ENCODE measurements at places on chromosomes 3 and 15. TPM values are rescaled to one million over a fixed set of nuclear protein-coding genes. Genes with fewer than 3 reads are reported as not detected.

GRCh38 chr3:13610006-13610570 is 61.2 kb downstream of the FBLN2 start:
- DNase-seq: no peak
- peaks cover 14% of the 10 kb centered on the region for H3K36me3 ChIP-seq
- no peaks in the 10 kb centered on the region for H3K4me1 ChIP-seq
- no peak overlapping the region for H3K27ac ChIP-seq

- no peak overlapping the region for H3K27ac ChIP-seq
- no peaks in the 10 kb centered on the region for H3K36me3 ChIP-seq
- peaks cover 12% of the 10 kb centered on the region for H3K27me3 ChIP-seq
- no peak for DNase-seq
Observed at GRCh38 chr15:69804786-69805185, 292.9 kb downstream of the TLE3 start.

Gene CCR5
- 0.55 TPM for total RNA-seq

DNA sequence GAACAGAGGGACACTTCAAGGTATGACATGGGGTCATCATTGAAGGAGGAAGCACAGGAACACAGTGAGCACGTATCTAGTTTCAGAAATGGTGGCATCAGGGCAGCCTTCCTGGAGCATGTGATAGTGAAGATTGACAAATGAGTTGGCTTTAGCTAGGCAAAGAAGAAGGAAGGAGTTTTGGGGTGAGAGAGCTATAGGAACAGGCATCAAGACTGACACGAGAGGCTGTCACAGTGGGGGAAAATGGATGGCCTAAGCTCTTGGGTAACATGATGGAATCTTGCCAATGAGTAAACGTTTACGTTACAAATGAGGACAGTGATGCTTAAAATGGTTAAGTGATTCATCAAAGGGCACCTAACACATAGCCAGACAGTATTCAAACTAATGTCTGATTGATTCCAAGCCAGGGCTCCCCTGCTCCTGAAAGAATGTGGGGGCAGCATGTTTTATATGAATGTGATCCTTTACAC is 23.1 kb upstream of the GPR171 start:
- DNase-seq: no peak
- H3K4me1 ChIP-seq: peaks cover 34% of the 10 kb centered on the region
- H3K27ac ChIP-seq: no peak overlapping the region
- H3K36me3 ChIP-seq: no peaks in the 10 kb centered on the region

GRCh38 chr3:140500473-140500872 is 177.4 kb upstream of the TRIM42 start:
- no peak for DNase-seq
- H3K4me3 ChIP-seq: no peak overlapping the region
- no peaks in the 10 kb centered on the region for H3K36me3 ChIP-seq

- H3K4me3 ChIP-seq: no peak overlapping the region
- H3K4me1 ChIP-seq: peaks cover 24% of the 10 kb centered on the region
- no peak overlapping the region for H3K27ac ChIP-seq
- DNase-seq: no peak
Observed at GRCh38 chr3:129592381-129593131, 13.9 kb downstream of the PLXND1 start.

DNA sequence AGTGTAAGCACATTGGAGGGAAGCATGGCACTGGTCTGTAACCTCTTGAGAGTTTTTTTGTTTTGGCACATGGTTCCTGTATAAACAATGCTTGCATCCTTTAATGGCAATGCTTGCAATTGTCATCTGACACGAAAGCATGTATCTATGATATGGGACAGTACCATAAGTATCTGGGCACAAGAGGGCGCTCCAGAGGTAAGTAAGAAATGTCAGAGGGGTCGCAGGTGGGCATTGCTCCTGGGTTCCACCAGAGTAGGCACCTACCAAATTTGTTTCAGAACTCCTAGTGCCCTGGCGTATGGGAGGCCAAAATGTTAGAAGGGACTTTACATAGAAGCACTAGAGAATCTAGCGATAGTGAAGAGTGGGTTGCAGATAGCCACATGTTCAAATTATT is 58.7 kb upstream of the BCHE start:
- no peaks in the 10 kb centered on the region for H3K4me1 ChIP-seq
- DNase-seq: no peak
- no peaks in the 10 kb centered on the region for H3K27me3 ChIP-seq
- no peak overlapping the region for H3K27ac ChIP-seq
- H3K4me3 ChIP-seq: no peak overlapping the region
- no peaks in the 10 kb centered on the region for H3K36me3 ChIP-seq

Gene HTR3E
- total RNA-seq: not detected

GRCh38 chr15:92624401-92624991 is 31.1 kb downstream of the FAM174B start:
- H3K27ac ChIP-seq: no peak overlapping the region
- no peak for DNase-seq
- H3K27me3 ChIP-seq: no peaks in the 10 kb centered on the region
- no peaks in the 10 kb centered on the region for H3K4me1 ChIP-seq

Gene PLAAT1
- total RNA-seq: not detected

DNA sequence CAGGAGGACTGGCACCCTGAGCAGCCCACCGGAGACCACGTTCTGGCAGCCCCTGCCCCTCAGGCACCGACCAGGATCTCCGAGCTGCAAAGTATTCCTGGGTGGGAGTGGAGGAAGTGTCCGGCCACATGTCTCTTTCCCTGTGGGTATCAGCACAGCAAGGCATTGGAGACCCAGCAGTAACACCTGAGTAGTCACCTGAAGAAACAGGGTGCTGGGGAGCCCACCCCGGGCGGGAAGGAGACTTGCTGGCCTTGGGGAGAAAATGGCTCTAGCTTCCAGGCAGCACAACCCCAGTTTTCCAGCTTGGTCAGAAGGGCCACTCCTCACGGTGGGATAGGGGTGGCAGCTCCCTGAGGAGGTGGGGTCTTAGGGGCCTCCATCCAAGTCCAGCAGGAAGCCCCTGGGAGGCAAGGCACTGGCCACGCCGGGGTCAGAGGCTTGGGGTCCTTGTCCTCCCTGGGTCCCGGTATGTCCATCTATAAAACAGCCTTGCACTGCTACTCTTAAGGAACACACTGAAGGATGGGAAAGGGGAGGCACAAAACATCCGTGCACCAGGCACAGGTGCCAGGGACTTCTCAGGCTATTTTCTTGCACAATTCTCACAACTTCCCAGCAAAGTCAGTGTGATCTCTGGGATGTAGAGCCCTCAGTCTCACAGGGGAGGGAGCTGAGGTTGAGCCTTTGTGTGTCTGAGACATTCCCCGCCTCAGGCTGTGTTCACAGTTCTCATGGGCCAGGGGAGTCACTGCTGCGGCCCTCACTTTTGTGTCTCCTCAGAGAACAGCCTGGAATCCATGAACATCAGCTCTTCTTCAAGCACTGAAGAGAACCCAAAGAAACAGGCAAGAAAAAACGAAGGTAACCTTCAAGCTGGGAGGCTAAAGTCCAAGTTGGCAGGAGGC is 11.9 kb downstream of the CFAP100 start:
- H3K36me3 ChIP-seq: no peaks in the 10 kb centered on the region
- peaks cover 16% of the 10 kb centered on the region for H3K27me3 ChIP-seq
- no peaks in the 10 kb centered on the region for H3K4me1 ChIP-seq
- H3K4me3 ChIP-seq: no peak overlapping the region
- no peak overlapping the region for H3K27ac ChIP-seq
- no peak for DNase-seq

Gene MYO1E
- total RNA-seq: 186 TPM

GRCh38 chr15:70632491-70633102 is 130.8 kb downstream of the UACA start:
- DNase-seq: no peak
- H3K4me1 ChIP-seq: peaks cover 3% of the 10 kb centered on the region
- H3K4me3 ChIP-seq: no peak overlapping the region
- no peaks in the 10 kb centered on the region for H3K36me3 ChIP-seq
- H3K27me3 ChIP-seq: peaks cover 50% of the 10 kb centered on the region
- no peak overlapping the region for H3K27ac ChIP-seq

DNA sequence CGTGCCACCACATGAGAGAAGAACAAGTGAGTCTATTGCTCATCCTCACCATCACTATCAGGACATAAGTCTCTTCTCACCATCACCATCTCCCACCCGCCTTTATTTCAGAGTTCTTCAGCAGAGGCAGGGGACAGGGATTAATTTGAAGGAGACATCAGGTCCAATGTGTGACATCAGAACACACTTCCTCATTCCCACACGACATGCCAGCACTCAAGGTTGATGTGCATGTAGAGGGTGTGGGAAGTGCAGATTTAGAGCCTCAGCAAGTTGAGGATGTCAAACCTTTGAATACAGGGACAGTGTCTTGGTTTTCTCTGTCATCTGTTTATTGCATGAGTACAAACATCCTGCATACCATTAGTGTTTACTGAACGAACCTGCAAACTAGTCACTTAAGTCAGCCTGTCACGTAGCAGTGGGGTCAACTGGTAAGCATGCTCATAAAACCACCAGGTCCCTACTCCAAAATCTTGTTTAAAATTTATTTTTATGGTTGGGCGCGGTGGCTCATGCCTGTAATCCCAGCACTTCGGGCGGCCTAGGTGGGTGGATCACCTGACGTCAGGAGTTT is 104.4 kb downstream of the MYLK start:
- no peaks in the 10 kb centered on the region for H3K36me3 ChIP-seq
- H3K4me1 ChIP-seq: no peaks in the 10 kb centered on the region
- DNase-seq: no peak
- H3K27me3 ChIP-seq: peaks cover 3% of the 10 kb centered on the region

DNA sequence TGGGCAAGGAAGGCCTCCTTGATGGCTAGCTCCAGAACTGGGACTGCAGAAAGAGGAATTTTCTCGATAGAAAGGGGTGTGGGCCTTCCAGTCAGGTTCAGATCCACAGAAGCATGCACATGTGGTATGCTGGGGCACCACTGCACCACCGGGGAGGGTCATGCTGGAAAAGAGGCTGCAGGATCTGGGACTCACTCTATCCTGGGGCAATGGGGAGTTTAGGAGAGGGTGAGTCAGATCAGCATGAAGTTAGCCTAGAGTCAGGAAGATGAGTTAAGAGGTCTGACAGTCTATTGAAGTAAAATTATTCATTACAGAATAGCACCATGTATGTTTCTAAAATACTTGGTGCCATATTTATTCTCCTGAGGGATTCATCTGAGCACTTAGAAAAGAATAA is 130.2 kb upstream of the TOPAZ1 start:
- H3K4me1 ChIP-seq: no peaks in the 10 kb centered on the region
- H3K36me3 ChIP-seq: no peaks in the 10 kb centered on the region
- peaks cover 7% of the 10 kb centered on the region for H3K27me3 ChIP-seq
- no peak overlapping the region for H3K4me3 ChIP-seq
- no peak overlapping the region for H3K27ac ChIP-seq
- no peak for DNase-seq

- H3K27me3 ChIP-seq: no peaks in the 10 kb centered on the region
- H3K4me3 ChIP-seq: peak overlapping the region; percentile 42
- peak overlapping the region; percentile 70 for H3K27ac ChIP-seq
- peaks cover 63% of the 10 kb centered on the region for H3K4me1 ChIP-seq
- no peak for DNase-seq
Observed at GRCh38 chr15:63991706-63992105, 54.6 kb downstream of the DAPK2 start.

DNA sequence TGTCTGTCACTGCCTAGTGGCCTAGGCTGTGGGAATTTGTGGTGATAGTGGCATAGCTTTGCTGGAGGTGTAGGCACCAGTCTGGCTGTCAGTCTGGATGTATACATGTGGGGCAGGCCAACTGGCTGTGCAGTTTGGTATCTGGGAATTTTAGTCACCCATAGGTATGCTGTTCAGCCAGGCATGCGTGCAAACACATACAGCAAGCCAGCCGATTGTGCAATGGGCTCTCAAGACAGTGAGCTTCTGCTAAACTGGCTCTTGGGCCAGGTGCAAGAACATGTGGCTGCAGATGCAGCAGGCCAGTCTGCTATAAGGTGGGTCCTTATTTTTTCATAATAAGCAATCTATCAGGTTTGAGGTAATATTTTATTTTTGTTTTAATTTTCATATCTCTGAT is 87.1 kb upstream of the PLSCR5 start:
- no peak overlapping the region for H3K27ac ChIP-seq
- H3K4me3 ChIP-seq: no peak overlapping the region
- no peaks in the 10 kb centered on the region for H3K36me3 ChIP-seq
- H3K27me3 ChIP-seq: no peaks in the 10 kb centered on the region

GRCh38 chr3:188581792-188582191 is 427.8 kb downstream of the LPP start:
- no peaks in the 10 kb centered on the region for H3K27me3 ChIP-seq
- peaks cover 38% of the 10 kb centered on the region for H3K4me1 ChIP-seq
- H3K27ac ChIP-seq: no peak overlapping the region
- H3K4me3 ChIP-seq: no peak overlapping the region

- no peaks in the 10 kb centered on the region for H3K27me3 ChIP-seq
- no peak for DNase-seq
- H3K4me1 ChIP-seq: peaks cover 31% of the 10 kb centered on the region
- H3K4me3 ChIP-seq: no peak overlapping the region
- H3K36me3 ChIP-seq: no peaks in the 10 kb centered on the region
- peak overlapping the region; percentile 6 for H3K27ac ChIP-seq
Observed at GRCh38 chr3:119343719-119344118, 49.5 kb downstream of the ARHGAP31 start.

DNA sequence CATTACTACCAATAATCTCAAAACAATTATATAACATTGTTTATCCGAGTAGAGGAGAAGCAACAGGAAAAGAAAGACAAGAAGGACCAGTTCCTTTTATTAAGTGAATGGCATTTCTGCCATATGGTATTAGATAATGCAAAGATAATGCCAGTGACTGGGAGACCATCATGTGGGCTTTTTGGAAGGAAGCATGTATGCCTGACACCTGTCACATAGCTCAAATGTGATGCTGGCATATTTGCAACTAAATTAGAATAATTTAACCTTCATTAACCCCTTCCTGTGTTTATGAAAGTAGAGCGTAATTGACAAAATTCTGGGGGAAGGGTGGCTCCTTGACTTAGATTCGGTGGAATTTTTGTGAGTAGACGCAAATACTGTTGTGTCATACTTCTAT is 733.0 kb downstream of the TUSC7 start:
- no peaks in the 10 kb centered on the region for H3K27me3 ChIP-seq
- no peaks in the 10 kb centered on the region for H3K4me1 ChIP-seq
- no peak overlapping the region for H3K27ac ChIP-seq
- no peak overlapping the region for H3K4me3 ChIP-seq
- H3K36me3 ChIP-seq: no peaks in the 10 kb centered on the region
- DNase-seq: no peak

GRCh38 chr3:17062736-17063135 is 178.0 kb downstream of the PLCL2 start:
- no peaks in the 10 kb centered on the region for H3K4me1 ChIP-seq
- H3K27me3 ChIP-seq: no peaks in the 10 kb centered on the region
- H3K27ac ChIP-seq: no peak overlapping the region

DNA sequence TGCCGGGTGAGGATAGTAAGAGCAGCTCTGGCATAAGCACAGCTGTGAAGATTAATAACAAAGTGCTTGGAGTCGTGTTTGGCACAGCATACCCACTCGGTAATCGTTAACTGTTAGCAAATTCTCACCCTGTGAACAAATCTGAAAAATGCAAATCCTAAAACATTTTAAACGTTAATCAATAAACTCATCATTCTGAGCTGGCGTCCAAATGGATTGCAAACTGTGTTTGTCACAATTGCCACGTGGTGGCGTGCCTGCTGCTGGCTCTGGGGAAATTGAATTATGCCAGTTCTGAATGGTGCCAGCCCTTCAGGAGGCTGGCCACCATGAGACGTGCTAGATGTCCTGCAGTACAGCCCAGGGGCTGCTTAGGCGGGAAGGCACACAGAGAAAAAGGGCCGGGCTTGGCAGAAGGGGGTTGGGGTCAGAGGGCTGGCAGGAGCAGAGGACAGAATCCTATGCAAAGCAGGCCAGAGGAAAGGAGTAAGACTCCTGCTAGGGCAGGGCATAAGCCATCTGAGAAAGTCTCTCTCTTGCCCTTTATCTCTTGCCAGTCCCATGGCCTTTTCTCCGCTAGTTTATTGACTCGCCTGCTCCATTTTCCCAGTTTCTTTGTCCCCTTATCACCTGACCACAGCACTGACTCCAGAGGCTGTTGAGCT is 22.1 kb upstream of the POLG start:
- no peak overlapping the region for H3K27ac ChIP-seq
- no peak for DNase-seq
- H3K27me3 ChIP-seq: peaks cover 51% of the 10 kb centered on the region
- H3K4me1 ChIP-seq: peaks cover 9% of the 10 kb centered on the region
- H3K36me3 ChIP-seq: no peaks in the 10 kb centered on the region
- no peak overlapping the region for H3K4me3 ChIP-seq

All from activated B cell treated with CpG ODN at 0.5 μM for 24 hours (primary cell).